Left lung (tissue), 14 donors: ENCODE measurements at places on chromosomes 5 and 9. TPM values are rescaled to one million over a fixed set of nuclear protein-coding genes. Genes with fewer than 3 reads are reported as not detected.

DNA sequence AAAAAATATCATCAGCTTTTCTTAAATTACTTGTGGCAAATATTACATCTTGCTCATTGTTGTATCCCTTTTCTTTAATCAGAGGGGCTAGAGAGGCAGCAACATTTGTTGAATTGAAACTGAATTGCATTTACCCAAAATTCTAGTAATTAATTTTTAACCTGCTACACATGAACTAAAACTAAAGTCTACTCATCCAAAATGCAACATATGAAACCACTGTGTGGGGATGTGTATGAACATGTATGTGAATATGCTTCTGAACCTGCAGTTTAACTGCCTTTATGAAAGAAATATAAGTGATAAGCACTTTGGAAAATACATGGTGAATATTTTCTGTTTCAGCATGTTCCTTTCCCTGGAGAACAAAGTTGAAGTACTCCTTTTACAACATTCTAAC, 158.5 kb downstream of the KIAA0825 start:
- H3K27me3 ChIP-seq, result no peaks in the 10 kb centered on the region
- no peaks in the 10 kb centered on the region for H3K4me1 ChIP-seq
- no peak overlapping the region for H3K4me3 ChIP-seq

DNA sequence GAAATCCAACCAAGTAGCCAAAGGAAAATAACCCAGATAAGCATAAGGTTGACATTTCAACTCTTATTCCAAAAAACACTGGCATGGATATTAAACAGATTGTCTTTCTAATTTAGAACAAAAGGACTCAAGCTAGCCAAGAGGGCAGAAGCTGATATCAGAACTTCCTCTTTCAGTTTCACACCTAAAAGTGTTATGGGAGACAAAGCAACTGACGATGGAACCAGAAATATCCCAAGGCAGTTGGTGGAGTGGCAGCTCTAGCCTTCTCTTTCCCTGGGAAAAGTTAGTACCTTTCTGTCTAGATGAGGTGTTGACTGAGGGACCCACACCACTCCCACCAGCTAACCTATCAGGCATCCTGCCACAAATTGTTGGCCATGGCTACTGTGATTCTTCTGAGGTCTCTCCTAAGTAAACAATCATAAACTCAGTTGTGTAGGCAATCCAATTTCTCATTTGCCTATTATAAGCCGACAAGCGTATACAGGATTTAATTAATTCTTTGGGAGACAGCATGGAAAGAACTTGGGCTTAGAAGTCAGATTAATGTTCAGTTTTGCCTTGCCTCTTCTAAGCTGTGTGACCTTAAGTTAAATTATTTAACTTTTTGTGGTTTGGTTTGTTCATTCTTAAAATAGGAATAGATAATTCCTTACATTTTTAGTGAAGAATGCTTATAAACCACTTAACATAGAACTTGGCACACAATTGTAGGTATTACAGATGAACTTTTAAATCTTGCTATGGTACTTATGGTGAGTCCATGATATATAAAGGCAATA, 110.9 kb upstream of the ADAMTSL1 start:
- peaks cover 3% of the 10 kb centered on the region for H3K4me1 ChIP-seq
- peak; percentile 45 for DNase-seq
- H3K27me3 ChIP-seq, result no peaks in the 10 kb centered on the region
- no peak overlapping the region for H3K4me3 ChIP-seq
- no peak overlapping the region for H3K27ac ChIP-seq

- no peaks in the 10 kb centered on the region for H3K36me3 ChIP-seq
- DNase-seq, result no peak
- no peak overlapping the region for H3K4me3 ChIP-seq
Observed at GRCh38 chr5:41610386-41610785, 100.0 kb upstream of the PLCXD3 start.

- H3K4me3 ChIP-seq, result no peak overlapping the region
- no peaks in the 10 kb centered on the region for H3K27me3 ChIP-seq
- DNase-seq, result no peak
- H3K27ac ChIP-seq, result no peak overlapping the region
Observed at GRCh38 chr9:78572266-78572665, 275.3 kb downstream of the PSAT1 start.

DNA sequence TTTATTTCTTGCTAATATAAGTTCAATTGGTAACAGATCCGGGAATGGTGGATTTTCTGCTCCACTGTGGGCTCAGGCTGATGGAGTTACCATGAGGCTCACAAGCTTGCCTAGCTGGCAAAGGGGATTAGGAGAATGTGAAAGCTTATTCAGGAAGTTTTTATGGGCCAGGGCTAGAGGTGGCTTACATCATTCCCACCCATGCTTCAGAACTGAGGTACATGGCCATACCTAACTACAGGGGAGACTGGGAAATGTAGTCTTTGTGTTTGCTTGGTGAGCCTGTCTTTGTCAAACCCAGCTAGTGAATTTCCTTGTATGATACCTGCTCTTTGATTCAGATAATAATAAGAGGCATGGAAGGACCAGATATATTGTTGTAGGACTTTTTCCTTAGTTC, 105.9 kb upstream of the DHFR start:
- H3K36me3 ChIP-seq, result no peaks in the 10 kb centered on the region
- no peak for DNase-seq
- H3K4me1 ChIP-seq, result no peaks in the 10 kb centered on the region
- no peak overlapping the region for H3K27ac ChIP-seq

DNA sequence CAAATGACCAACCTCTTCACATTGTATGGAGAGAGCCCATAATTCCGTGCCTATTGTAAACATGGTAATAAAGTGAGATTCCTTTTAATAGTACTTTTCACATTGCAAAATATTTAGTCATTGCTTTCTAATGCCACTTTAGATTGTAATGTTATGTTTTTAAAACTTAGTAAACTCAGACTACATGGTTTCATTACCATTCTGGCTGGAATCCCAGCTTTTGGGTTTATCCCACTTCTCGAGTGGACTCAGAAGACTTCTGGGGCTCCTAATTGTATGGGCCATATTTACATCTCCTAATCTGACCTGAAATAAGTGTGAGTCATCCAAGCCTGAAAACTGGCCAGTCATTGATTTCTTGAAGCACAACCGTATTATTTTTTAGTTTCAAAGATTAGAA, 217.6 kb downstream of the CAAP1 start:
- H3K4me1 ChIP-seq, result no peaks in the 10 kb centered on the region
- DNase-seq, result no peak
- no peak overlapping the region for H3K4me3 ChIP-seq
- H3K36me3 ChIP-seq, result no peaks in the 10 kb centered on the region
- no peaks in the 10 kb centered on the region for H3K27me3 ChIP-seq
- H3K27ac ChIP-seq, result no peak overlapping the region

- H3K4me1 ChIP-seq, result no peaks in the 10 kb centered on the region
- H3K4me3 ChIP-seq, result no peak overlapping the region
Observed at GRCh38 chr5:33738967-33739366, 152.8 kb downstream of the ADAMTS12 start.

- H3K4me3 ChIP-seq, result no peak overlapping the region
- H3K27ac ChIP-seq, result no peak overlapping the region
- no peaks in the 10 kb centered on the region for H3K36me3 ChIP-seq
- H3K27me3 ChIP-seq, result no peaks in the 10 kb centered on the region
- DNase-seq, result no peak
Observed at GRCh38 chr5:57513785-57514184, 31.2 kb upstream of the ACTBL2 start.

GRCh38 chr5:60287174-60287771, 393.7 kb upstream of the PDE4D start:
- no peaks in the 10 kb centered on the region for H3K36me3 ChIP-seq
- no peak overlapping the region for H3K27ac ChIP-seq
- no peaks in the 10 kb centered on the region for H3K27me3 ChIP-seq

DNA sequence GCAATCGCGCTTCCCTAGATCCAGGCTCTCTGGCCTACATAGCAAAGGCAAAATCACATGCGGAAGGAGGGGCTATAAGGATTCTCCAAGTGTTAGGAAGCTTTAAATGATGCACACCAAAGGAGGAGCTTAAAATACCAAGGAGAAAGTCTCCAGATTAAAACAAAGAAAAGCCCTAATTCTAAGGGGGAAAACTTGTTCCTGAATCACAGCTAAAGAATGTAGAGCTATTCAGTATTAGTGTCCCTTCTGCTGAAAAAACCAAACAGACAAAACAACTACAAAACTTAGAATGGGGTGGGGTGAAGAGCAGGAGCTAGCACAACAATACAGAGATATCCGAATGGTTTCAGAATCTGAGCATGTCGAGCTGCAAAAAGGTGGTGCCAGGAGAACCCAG, 213.7 kb downstream of the DCP2 start:
- no peak for DNase-seq
- no peaks in the 10 kb centered on the region for H3K36me3 ChIP-seq
- H3K4me3 ChIP-seq, result no peak overlapping the region
- no peak overlapping the region for H3K27ac ChIP-seq

DNA sequence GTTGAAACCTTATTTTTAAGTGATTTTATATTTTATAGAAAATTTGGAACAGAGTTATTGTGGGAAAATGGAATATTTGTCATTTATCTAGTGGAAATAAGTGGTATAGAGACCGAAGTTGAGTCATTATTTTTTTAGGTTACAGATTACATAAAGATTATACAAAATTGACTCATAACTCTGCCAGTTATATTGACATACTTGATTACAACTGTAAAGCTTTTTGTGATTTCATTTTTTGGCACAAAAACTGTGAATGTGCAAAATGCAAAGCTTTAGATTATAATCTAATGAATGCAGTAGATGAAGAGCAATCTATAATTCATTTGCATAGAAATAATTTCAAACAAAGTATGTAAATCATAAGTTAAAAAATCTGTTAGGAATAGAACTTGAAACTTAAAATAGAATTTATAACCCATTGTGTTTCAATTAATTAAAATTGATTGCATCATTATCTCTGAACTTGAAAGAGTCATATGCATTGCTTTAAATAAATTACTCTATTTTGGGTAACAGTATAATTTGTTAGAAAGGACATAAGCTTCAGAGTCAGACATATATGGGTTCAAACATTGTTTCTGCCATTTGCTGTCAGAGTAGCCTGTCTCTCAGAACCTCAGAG, 280.4 kb downstream of the FER start:
- no peak overlapping the region for H3K27ac ChIP-seq
- H3K36me3 ChIP-seq, result no peaks in the 10 kb centered on the region
- no peak overlapping the region for H3K4me3 ChIP-seq
- H3K4me1 ChIP-seq, result no peaks in the 10 kb centered on the region
- no peak for DNase-seq

DNA sequence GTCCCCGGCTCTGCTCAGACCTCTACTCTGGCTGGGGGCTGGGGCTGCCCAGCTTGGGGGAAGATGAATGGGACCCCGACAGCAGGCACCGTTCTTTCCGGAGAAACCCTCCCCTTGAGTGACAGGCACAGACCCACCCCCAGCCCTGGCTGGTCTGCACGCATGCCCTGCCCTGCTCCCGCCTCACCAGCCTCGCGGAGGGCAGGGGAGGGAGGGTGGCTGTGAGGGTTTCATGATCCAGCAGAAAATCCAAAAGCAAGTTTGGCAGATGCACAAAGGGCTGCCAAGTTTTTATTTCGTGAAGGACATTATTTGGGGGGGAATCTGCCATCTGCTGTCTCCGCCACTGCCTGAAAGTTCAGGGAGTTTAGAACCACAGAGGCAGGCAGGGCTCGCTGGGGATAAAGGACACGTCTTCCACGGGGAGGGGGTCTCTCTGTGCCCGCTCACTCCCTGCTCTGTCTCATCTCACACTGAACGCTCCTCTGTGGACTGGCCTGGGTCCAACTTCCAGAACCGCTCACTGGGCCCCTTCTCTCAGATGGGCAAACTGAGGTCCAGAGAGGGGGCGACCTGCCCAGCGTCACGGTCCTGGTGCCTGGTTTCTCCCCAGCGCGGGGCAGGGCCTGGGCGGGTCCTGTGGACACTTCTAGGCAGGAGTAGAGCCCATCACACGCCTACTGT, 92.9 kb downstream of the RXRA start:
- no peak overlapping the region for H3K4me3 ChIP-seq
- no peaks in the 10 kb centered on the region for H3K36me3 ChIP-seq
- DNase-seq, result no peak
- H3K27ac ChIP-seq, result no peak overlapping the region
- no peaks in the 10 kb centered on the region for H3K27me3 ChIP-seq

GRCh38 chr5:56085193-56085592, 90.4 kb upstream of the IL6ST start:
- peaks cover 8% of the 10 kb centered on the region for H3K4me1 ChIP-seq
- no peaks in the 10 kb centered on the region for H3K36me3 ChIP-seq
- H3K27ac ChIP-seq, result no peak overlapping the region

DNA sequence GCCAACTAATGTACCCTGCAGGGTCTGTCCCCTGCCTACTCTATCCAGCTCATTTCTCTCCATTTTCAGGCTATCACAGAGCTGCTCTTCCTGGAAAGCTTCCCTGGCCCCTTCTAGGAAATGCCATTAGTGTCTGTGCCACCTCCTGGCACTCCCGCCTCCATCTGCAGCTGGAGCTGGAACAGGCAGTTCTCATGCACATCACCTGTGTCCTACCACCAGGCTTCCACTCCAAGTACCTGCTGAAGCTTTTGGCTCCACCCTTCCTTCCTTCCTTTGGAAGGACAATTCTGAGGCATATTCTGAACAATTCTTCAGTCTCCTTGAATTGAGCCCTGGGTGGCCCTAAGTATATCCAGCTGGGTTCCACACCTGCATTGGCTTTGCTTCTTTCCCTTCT, 156.2 kb upstream of the ZNF618 start:
- no peaks in the 10 kb centered on the region for H3K36me3 ChIP-seq
- no peak overlapping the region for H3K27ac ChIP-seq
- no peaks in the 10 kb centered on the region for H3K27me3 ChIP-seq
- DNase-seq, result no peak

GRCh38 chr9:136206602-136207275, 1.8 kb upstream of the LHX3 start:
- no peak for DNase-seq
- peaks cover 41% of the 10 kb centered on the region for H3K27me3 ChIP-seq
- H3K36me3 ChIP-seq, result peaks cover 43% of the 10 kb centered on the region
- H3K27ac ChIP-seq, result no peak overlapping the region
- H3K4me3 ChIP-seq, result no peak overlapping the region
- no peaks in the 10 kb centered on the region for H3K4me1 ChIP-seq

The IFNK gene
- total RNA-seq, result not detected

The SNCB gene
- not detected for total RNA-seq

The PCDHA9 gene
- not detected for total RNA-seq

The GHR gene
- total RNA-seq, result 5.7 TPM

The HNRNPH1 gene
- total RNA-seq, result 404 TPM

The NUTM2F gene
- not detected for total RNA-seq

The TAF11L3 gene
- not detected for total RNA-seq

The GNA14 gene
- 4.3 TPM for total RNA-seq

The SOX30 gene
- total RNA-seq, result 0.15 TPM
